ENCODE measurements at places on chromosomes 12 and 14.

DNA sequence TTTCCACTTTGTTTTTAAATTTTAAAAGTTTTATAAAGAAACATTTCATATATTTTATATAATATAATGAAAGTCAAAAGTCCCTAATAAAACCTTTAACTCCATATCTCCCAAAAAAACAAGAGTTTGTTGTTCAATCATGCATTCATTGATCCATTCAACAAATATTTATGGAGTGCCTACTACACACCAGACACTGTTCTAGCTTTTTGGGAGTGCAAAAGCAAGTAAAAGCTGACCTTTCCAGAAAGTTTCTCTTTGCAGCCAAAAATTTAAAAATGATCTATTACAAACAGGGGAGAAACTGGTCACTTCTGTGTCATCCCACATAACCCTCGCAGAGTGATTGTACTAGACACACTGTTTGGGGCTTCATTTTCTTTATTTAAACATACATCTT lies 740.0 kb upstream of the TBX3 start:
- H3K4me1 ChIP-seq: no peaks in the 10 kb centered on the region
- H3K4me3 ChIP-seq: no peak overlapping the region
- no peaks in the 10 kb centered on the region for H3K27me3 ChIP-seq
- H3K36me3 ChIP-seq: no peaks in the 10 kb centered on the region
- DNase-seq: no peak
- no peak overlapping the region for H3K27ac ChIP-seq

DNA sequence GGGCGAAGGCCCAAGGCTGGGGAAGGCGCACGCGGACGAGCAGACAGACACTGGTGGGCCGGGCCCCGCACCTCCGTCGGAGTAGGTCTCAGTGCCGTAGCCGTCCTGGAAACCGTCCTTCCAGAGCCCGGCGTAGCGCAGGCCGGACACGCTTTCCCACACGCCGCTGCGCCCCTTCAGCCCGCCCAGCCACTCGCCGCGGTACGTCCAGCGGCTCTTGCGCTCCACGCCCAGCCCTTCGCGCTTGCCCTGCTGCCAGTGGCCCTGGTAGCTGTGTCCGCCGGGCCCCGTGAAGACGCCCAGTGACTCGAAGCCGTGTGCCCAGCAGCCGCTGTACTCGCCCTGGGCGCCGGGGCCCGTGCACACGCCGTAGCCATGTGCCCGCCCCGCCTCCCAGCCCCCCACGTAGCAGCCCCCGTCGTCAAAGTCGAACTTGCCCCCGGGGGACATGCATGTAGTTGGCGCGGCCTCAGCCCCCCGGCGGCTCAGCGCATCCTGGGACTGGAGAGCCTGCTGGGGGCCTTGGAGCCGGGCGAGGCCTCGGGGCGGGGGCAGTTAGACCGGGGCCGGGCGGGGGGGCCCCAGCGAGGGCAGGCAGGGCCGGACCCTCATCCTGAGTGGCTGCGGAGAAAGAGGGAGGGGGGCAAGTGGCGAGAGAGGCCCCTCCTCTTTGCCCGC lies 1.4 kb downstream of the JPH4 start:
- H3K27me3 ChIP-seq: peaks cover 14% of the 10 kb centered on the region
- H3K36me3 ChIP-seq: no peaks in the 10 kb centered on the region
- no peak overlapping the region for H3K4me3 ChIP-seq
- DNase-seq: no peak

DNA sequence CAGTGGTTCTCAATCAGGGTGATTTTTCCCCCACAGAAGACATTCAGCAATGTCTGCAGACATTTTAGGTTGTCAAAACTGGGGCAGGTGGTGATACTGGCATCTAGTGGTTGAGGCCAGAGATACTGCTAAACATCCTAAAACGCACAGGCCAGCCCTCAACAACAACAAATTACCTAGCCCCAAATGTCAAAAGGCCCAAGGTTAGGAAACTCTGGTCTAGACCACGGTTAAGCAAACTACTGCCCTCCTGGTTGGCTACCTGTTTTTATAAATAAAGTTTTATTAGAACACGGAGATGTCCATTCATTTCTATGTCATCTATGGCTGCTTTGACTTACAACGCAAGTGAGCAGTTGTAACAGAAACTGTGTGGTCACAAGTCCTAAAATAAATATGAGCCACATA lies 186.7 kb downstream of the EFCAB11 start:
- H3K27ac ChIP-seq: no peak overlapping the region
- peaks cover 9% of the 10 kb centered on the region for H3K4me1 ChIP-seq
- peak; percentile 64 for DNase-seq

DNA sequence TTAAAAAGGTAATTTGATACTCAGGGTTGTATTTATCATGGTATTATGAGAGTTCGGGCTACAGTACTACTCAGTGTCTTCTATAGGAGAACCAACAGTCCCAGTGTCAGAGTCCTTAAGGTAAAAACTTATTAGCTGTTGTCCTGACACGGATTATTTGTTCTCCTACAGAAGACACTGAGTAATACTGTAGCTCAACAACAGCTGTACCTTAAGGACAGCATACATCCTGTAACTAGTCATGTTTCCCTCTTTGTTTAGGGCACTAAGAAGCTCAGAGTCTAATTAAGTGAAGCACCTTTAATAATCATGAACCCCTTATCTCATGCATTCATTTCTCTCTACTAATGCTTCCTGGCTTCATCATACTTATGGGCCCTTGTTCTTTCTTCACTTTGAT lies 33.9 kb downstream of the ARF6 start:
- no peaks in the 10 kb centered on the region for H3K4me1 ChIP-seq
- no peak overlapping the region for H3K4me3 ChIP-seq
- no peaks in the 10 kb centered on the region for H3K27me3 ChIP-seq
- DNase-seq: no peak
- no peak overlapping the region for H3K27ac ChIP-seq

- H3K27ac ChIP-seq: peak overlapping the region; percentile 62
- DNase-seq: no peak
- peaks cover 53% of the 10 kb centered on the region for H3K4me1 ChIP-seq
- no peaks in the 10 kb centered on the region for H3K27me3 ChIP-seq
These were observed 44.4 kb upstream of the CERS5 start for GRCh38 chr12:50211392-50212070.

DNA sequence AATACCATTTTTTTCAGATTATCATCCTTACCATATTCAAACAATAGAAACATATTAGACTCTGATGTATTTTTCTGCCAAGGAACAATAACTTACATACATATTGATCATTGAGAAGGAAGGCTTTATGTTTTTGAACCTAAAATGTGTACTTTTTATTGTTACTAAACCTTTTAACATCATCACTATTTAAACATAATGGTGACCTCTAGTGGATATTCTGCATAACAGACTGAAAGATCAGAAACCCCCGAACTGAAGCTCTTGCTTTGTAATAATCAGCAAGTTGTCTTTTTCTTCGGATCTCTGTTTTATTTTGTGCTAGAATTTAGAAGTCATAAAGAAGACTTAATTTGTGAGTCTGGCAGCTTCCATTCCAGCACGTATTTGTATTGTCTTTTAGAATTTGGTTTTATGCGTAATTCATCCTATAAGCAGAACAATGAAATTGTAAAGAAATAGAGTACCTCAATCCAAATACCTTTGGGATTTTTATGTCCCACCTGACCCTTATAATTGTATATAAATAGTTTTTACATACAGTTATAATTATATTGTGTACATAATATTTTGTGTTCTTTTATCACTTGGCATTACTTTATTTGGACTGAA lies 125.9 kb upstream of the ATF1 start:
- peaks cover 8% of the 10 kb centered on the region for H3K4me1 ChIP-seq
- peak; percentile 51 for DNase-seq
- no peak overlapping the region for H3K4me3 ChIP-seq
- no peak overlapping the region for H3K27ac ChIP-seq

DNA sequence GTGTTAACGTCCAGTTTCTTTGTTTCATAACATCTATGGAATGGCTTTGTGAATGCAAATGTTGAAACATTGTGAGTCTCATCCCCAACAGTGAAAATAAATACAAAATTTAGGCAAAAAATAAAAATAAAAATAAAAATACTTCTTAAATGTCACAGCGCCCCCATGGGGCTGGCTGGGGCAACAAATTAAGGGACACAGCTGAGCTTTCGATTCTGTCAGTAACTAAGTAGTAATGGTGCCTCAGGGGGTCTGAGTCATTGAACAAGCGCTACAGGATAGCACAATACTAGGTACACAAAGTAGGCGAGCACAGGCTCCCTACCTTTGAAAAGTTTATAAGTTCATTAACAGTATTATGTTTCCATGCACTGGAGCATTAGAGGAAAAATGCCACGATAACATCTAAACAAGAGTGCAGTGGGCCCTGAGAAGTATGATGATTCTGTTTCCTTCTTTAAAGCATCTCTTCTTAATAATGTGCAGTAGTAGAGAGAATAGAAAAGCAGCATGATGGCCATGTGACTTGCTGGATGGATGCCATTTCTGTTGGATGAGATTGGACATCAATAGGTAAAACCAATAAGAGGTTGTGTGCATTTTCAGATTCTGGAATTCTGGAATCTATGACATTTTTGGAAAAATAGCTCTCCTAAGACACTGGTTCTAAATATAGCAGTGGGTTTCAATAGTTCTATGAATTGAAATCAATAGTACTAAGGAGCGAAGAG lies 667.2 kb downstream of the DIO2 start:
- no peak for DNase-seq
- H3K27ac ChIP-seq: no peak overlapping the region
- H3K27me3 ChIP-seq: no peaks in the 10 kb centered on the region
- H3K4me3 ChIP-seq: no peak overlapping the region
- H3K36me3 ChIP-seq: no peaks in the 10 kb centered on the region
- H3K4me1 ChIP-seq: no peaks in the 10 kb centered on the region

- DNase-seq: no peak
- no peaks in the 10 kb centered on the region for H3K4me1 ChIP-seq
- H3K27ac ChIP-seq: no peak overlapping the region
These were observed 53.1 kb upstream of the DDX11 start for GRCh38 chr12:31020385-31021166.

GRCh38 chr12:76874491-76875190 lies 4.2 kb downstream of the CSRP2 start:
- H3K27ac ChIP-seq: no peak overlapping the region
- no peak overlapping the region for H3K4me3 ChIP-seq
- peaks cover 8% of the 10 kb centered on the region for H3K4me1 ChIP-seq
- H3K36me3 ChIP-seq: no peaks in the 10 kb centered on the region

DNA sequence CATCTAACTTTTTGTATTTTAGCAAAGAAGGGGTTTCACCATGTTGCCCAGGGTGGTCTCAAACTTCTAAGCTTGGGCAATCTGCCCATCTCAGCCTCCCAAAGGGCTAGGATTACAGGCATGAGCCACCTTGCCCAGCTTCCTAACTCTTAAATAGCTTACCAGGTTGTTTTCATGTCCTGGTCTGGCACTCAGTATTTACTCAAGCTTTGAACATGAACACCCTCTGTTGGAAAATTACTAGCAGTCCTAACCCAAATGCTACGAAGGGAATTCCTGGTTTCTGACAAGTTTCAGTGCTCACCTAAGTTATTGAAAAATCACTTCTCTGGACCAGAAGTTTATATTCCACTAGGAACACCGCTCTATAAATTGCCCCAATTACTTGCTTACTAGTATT lies 32.5 kb upstream of the GCH1 start:
- H3K4me3 ChIP-seq: no peak overlapping the region
- no peaks in the 10 kb centered on the region for H3K36me3 ChIP-seq
- no peak for DNase-seq
- no peaks in the 10 kb centered on the region for H3K4me1 ChIP-seq

DNA sequence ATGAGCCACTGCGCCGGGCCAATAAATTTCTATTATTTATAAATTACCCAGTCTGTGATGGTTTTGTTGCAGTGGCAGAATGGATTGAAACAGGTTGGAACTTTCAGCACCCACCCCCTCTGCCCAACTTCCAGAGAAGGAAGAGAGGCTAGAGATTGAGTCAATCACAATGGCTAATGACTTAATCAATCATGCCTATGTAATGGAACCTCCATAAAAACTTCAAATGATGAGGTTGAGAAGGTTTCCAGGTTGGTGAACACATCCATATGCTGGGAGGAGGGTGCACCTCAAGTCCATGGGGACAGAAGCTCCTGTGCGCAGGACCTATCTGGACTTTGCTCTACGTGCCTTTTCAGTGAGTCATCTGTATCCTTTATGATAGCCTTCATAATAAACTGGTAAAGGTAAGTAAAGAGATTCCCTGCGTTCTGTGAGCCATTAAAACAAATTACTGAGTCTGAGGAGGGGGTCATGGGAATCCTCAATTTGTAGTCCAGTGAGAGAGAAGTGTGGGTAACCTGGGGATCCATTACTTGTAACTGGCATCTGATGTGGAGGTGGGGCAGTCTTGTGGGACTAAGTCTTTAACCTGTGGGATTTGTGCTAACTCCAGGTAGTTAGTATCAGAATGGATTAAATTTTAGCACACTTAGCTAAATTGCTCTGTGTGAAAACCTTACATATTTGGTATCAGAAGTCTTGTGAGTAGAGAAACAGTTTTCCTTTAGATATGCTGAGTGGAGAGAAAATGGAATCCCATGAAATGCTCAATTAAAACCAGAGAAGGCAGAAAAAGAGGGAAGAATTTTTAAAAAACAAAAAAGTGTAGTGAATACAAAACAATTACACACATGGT lies 11.7 kb upstream of the NGDN start:
- no peak for DNase-seq
- H3K27me3 ChIP-seq: peaks cover 3% of the 10 kb centered on the region
- H3K27ac ChIP-seq: no peak overlapping the region
- H3K36me3 ChIP-seq: no peaks in the 10 kb centered on the region
- no peaks in the 10 kb centered on the region for H3K4me1 ChIP-seq

DNA sequence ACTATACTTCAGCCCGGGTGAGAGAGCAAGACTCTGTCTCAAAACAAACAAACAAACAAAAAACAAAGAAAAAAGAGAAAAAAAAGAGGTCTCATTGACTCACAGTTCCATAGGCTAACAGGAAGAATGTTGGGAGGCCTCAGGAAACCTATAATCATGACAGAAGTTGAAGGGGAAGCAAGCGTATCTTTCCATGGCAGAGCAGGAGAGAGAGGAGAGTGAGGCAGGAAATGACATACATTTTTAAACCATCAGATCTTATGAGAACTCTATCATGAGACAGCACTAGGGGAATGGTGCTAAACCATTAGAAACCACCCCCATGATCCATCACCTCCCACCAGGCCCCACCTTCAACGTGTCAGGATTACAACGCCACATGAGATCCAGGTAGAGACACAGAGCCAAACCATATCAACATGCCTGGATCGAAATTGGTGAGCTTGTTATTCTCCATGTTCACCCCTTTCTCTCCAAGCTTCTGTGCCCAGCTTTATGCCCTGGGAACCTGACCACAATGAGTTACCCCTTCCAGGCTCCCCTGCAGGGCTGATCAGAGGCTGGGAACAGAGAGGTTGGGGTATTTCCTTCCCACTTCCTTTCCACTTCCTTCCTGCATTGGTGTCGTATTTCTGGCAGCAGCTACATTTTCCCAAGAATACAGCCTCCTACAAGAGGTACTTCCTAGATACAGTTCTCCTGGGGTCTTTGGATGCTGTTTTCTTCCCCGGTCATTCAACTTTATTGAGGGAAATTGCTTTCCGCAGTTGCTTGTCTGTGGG lies 219.3 kb upstream of the FLRT2 start:
- H3K4me3 ChIP-seq: no peak overlapping the region
- H3K27me3 ChIP-seq: no peaks in the 10 kb centered on the region
- H3K36me3 ChIP-seq: no peaks in the 10 kb centered on the region
- H3K27ac ChIP-seq: no peak overlapping the region

- H3K27ac ChIP-seq: no peak overlapping the region
- H3K4me1 ChIP-seq: peaks cover 13% of the 10 kb centered on the region
- no peaks in the 10 kb centered on the region for H3K27me3 ChIP-seq
- no peaks in the 10 kb centered on the region for H3K36me3 ChIP-seq
These were observed 210.9 kb downstream of the MED13L start for GRCh38 chr12:116066381-116067230.
